Fibroblast of lung (primary cell): ENCODE measurements at places on chromosomes 4 and X.
A peak's percentile ranks its signal among the peaks of the same experiment; 100 is the strongest.

DNA sequence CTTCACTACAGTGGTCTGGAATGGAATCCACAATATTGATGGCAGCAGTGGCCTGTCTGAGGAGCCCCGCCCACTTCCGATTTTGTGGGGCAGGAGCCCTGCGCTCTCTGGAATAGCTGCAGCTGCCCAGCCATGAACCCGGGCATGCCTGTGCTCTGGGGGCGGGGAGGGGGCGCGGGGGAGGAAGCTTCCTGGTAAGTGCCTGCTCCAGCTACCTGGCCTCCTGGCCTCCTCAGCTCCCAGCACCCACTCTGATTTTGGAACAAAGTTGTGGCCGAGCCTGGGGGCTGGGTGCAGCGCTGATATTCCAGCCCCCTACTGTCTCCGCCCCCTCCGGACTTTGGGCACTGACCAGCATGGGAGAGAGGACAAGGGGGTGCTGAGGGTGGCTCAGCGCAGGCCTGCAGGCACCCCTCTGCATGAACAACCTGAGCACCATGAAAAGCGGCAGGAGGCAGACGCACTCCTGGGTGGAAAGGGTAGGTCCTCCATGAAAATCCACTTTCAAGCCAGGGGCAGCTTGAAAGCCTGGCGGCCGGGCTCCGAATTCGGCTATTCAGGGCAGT is 972.7 kb upstream of the AGA start:
- no peak for DNase-seq

- peak; percentile 43 for DNase-seq
These were observed 16.5 kb downstream of the ACSL4 start for GRCh38 chrX:109716431-109717028.

DNA sequence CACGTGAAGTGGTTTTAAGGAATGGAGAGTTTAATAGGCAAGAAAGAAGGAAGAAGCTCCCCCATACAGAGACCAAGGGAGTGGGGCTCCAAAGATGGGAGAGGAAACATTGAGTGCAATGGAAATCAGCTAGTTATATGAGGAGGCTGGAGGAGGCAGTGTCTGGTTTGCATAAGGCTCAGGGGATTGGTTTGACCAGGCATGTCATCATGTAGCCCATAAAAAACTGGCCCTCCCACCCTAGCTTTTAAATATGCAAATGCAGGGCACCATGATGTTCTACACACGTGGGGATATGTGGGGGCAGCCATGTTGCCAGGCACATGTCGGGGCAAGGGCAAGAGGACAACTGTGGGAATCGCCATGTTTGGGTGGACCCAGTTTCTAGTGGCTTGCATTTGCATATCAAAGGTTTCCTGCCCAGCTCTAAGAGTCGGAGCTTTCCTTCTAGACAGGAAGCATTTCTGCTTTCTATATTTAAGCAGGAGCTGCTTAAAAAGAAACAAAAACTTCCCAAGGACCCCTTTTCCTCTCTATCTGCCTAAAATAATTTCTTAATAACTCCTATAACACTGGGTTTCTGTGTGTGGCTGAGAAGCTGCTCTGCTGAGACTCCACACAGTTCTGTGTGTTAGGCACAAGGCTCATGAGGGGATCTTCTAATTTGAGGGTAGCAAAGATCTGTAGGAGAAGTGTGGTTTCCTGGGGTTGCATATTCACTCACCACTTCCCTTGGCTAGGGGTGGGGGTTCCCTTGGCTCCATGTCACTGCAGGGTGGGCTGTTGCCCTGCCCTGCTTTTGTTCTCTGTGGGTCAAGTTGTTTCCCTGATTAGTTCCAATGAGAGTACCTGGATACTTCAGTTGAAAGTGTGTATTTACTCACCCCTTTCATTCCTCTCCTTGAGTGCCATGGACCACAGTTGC is 113.5 kb downstream of the VSIG4 start:
- DNase-seq: no peak

DNA sequence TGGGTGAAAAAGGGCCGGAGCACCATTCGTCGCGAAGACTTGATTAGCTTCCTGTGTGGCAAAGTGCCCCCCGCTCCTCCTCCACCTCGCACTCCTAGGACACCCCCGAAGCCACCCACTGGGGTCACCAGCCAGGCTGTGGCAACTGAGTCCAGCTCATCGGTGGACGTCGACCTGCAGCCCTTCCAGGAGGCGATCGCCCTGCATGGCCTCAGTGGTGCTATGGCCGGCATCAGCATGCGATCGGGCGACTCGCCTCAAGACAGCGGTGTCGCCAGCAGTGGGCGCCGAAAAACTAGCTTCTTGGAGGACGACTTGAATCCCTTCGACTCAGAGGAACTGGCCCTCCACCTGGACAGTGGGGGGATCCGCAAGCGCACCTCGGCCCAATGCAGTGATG is 126.8 kb upstream of the CXorf66 start:
- no peak for DNase-seq

GRCh38 chrX:131365766-131366165 is 76.7 kb upstream of the IGSF1 start:
- DNase-seq: no peak

DNA sequence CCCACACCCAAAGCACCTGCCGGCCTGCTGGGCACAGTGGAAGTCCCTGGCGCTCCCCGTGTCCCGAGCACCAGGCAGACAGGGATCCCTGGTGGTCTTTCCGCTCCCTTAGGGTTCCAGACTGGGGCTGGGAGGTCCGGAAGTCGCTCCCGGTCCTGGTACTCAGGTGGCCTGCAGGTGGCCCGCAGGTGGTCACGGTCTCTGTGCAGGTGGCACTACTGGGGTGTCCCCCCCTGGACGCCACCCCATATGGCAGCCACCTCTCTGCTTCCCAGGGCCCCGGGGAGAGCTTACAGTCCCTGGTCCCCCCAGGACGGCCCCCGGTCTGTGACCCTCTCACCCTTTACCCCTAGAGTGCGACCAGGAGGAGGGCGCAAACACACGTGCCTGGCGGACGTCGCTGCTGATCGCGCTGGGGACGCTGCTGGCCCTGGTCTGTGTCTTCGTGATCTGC is 13.6 kb downstream of the SLC25A6 start:
- DNase-seq: no peak

GRCh38 chrX:42955349-42955748 is 177.4 kb upstream of the PPP1R2C start:
- DNase-seq: no peak

GRCh38 chr4:122865425-122865824 is 38.8 kb downstream of the FGF2 start:
- peak; percentile 73 for DNase-seq

DNA sequence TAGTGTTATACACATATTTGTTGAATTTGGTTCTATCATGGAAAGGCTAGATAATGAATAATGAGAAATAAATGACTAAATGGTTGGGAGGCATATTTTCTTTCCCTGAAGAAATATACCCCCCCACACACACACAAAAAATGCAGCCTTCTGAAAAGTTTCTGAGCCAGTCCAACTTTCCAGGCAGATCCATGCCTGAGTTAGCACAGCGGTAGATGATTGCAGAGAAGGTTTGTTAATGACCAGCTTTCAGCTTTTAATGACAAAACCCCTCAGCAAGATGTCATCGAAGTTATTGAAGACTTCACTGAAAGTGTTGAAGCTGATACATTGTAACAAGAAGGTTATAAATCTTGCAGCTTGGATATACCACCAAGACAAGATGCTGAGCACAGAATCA is 61.4 kb downstream of the GBA3 start:
- DNase-seq: no peak
